ENCODE measurements at places on chromosomes 13 and 19.

- no peak for DNase-seq
These were observed 8.6 kb downstream of the NPAS1 start for GRCh38 chr19:47028195-47028601.

DNA sequence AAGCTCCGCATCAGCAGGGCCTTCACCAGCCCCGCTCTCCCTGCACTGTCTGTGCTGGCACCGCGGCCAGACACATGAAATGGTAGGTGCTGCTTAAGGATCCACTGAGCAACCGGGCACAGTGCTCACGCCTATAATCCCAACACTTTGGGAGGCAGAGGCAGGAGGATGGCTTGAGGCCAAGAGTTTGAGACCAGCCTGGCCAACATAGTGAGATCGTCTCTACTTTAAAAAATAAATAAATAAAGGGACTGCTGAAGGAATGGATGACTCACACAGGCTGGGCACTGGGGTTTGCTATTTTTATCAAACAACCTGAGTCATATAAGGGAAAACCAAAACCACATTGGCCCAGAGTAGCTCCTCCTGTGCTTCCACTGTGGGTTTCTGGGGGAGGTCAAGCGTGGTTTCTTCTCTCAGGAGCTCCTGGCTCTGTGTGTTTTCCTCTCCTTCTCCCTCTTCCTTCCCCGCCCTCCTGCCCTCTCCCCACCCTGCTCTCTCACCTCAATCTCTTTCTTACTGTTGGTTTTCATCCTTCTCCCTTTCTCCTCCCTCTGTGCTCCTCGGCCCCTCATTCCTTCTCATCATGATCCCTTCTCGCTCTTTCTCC is 21.3 kb downstream of the VRK3 start:
- no peak for DNase-seq

GRCh38 chr13:101242720-101243119 is 173.6 kb downstream of the NALCN start:
- no peak for DNase-seq

- no peak for DNase-seq
These were observed 70.4 kb downstream of the SIPA1L3 start for GRCh38 chr19:37977391-37977790.

DNA sequence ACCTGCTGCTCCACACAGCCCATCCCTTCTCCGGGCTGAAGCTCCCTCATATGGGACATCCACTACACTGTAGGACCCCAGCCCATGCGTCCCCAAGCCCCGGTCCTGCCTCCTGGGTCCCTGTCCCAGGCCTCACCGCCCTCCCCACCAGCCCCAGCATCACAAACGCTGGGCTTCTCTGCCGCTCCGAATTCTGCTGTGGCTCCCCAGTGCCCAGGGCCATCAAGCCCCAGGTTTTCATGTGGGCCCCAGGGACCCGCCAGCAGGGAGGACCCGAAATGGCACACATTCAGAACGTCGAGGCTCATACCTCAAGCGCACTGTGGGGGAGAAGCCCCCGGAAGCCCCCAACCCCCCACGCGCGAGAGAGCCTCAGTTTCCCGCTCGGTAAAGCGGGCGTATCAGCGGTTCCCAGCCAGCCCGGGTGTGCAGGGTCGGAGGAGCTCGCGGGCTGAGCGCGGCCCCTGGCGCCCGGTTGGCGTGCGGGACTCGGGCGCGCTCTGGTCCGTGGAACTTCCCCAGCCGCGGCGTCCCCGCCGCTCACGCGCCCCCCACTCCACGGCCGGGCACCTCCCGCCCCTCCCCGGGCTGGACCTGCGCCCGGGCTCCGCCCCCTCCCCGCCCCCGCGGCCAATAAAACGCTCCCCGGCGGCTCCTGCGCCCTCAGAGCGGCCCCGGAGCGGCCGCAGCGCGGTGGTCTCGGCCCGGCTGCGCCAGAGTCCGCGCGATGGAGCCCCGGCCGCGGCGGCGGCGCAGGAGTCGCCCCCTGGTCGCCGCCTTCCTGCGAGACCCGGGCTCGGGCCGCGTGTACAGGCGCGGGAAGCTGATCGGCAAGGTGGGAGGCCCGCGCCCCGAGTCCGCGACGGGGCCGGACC is at the start of gene PLK5:
PLK5 (plus strand) TSS at position 666 of the 875 bp plus-strand sequence. CDS start 2,920 bp downstream, outside the sequence.
- DNase-seq: no peak

All from heart left ventricle (tissue), 16 donors.